NCI-H1048 (cell line): ENCODE measurements at places on chromosomes 4 and X.

GRCh38 chrX:118347131-118347530 lies 1.2 kb downstream of the WDR44 start:
- no peak for DNase-seq

DNA sequence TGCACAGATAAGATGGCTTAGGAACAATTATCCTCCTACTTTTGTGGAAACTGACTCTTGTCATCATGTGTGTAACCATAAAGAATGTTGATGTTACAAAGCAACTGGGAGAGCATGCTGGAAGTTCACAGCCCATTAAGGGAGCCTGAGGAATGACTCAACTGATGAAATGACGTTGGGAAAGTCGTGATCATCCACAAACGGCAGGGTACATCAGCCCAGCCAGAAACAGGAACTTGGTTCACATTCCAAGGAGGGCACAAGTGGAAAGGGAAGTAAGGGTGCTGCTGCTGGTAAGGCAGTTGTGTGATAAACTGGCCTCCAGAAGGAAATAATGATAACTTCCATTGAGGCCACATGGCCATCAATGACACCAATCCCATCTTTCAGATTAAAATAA lies 6.7 kb downstream of the TEC start:
- DNase-seq = no peak

- no peak for DNase-seq
Measured at GRCh38 chrX:9327086-9327746, 137.6 kb upstream of the TBL1X start.

GRCh38 chrX:36241397-36241796 lies 321.9 kb downstream of the CFAP47 start:
- no peak for DNase-seq

- no peak for DNase-seq
Measured at GRCh38 chrX:64580035-64580434, 184.8 kb upstream of the MTMR8 start.

- no peak for DNase-seq
Measured at GRCh38 chr4:99540277-99540939, 23.4 kb downstream of the TRMT10A start.

DNA sequence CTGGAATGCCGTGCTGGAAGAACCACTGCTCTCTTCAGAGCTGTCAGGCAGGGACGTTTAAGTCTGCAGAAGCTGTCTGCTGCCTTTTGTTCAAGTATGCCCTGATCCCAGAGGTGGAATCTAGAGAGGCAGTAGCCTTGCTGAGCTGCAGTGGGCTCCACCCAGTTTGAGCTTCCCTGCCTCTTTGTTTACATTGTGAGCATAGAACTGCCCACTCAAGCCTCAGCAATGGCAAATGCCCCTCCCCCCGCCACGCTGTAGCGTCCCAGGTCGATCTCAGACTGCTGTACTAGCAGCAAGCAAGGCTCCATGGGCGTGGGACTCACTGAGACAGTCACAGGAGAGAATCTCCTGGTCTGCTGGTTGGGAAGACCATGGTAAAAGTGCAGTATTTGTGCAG lies 34.8 kb upstream of the MUC7 start:
- no peak for DNase-seq

DNA sequence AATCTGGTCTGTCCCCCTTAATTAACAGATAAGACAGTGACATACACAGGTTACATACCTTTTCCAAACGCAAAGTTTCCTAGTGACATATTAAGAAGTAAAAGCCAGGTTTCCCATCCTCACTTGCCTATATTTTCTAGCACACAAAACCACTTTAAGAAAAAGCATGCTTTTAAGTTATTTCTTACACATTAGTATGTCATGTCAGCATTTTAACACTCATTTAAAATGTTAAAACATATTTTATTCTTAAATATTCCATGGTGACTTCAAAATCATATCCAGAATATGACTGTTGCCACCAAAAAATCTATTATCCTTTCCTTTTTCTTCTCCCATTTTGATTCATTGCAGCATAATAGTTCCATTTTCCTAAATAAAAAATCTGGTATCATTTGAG lies 1830.2 kb downstream of the STIM2 start:
- no peak for DNase-seq

DNA sequence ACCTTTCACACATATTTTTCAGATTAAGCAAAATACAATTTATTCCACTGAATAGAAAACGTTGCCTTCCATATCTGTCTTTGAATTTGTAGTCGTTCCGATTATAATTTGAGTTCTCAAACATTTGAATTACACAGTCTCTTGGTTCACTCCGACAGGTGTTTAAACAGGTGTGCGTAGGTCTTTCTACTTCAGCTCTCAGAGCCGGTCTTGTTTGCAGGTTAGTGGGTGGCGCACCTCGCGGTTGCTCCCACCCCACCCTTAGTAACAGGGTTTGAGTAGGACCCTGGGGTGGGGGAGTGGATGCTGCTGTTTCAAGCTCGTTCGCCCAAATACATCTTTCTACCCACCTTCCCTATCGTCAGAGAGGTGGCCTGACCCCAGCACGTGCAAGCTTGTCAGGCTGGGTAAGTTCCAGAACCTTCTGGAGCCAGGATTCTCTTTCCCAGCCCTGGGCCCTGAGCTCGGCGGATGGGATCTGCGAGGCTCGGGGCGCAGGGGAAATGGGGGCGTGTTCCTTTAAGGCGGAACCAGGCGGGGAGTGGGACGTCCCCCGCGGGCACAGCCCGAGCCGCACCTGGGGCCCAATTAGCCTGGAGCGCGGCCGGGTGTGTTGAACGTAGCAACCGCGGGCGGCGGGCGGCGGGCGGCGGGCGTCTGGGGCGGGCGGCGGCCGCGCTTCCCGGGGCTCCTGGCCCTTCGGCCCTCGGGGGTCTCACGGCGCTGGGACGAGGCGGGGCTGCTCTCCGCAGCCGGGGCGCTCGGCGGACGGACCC lies at the start of gene FAM149A:
TSS of gene FAM149A (plus strand) at position 591 of the 776 bp plus-strand sequence.
- DNase-seq = no peak

DNA sequence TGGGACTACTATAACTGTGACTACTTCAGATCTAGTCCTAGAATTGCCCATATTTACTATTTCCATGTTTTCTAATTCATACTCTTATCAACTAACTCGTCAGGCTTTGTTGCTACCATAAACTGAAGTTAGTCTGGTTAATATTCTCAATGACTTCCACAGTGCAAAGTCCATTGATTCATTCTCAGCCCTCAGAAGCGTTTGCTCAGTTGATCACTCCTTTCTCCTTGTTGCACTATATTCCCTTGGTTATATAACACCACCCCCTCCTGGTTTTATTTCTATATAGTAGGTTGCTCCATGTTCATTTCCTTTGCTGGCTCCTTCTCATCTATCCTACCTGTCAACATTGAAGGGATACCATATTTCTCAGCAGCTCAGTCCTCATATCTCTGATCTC lies 27.2 kb upstream of the SLC6A14 start:
- no peak for DNase-seq

DNA sequence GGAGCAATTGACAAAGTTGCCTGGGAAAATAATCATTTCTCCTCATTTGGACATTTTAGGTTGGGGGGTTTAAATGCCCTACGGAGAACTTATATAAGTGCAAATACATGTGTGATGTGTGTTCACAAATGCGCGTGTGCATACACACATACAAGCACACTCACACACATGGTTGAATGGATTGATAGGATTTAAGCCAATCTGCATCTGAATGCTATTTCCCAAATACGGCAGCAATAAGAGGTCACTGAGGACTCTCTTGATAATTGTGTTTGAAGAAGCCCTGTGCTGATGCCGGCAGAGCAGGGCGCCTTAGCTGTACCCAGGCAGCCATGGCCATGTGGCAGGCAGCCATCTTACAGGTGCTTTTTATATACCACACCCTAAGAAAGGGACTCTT lies 165.3 kb upstream of the LEF1 start:
- no peak for DNase-seq

DNA sequence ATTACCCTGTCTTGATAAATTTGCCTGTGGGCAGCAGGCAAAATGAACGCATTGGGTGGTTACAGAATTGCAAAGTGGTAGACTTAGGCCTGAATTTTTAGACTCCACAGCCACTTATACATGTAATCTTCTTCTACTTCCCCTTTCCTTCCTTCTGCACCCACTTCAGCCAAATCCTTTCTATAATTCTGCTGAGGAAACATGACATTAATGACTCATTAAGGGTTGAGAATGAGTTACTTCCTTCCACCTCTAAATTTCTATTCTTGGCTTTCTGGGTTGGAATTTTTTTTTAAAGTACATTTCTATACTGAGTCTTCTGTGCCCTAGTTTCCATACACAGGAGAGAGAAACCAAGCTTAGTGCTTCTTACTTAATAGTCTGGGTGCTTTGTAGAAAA lies 10.1 kb downstream of the PAPSS1 start:
- no peak for DNase-seq

DNA sequence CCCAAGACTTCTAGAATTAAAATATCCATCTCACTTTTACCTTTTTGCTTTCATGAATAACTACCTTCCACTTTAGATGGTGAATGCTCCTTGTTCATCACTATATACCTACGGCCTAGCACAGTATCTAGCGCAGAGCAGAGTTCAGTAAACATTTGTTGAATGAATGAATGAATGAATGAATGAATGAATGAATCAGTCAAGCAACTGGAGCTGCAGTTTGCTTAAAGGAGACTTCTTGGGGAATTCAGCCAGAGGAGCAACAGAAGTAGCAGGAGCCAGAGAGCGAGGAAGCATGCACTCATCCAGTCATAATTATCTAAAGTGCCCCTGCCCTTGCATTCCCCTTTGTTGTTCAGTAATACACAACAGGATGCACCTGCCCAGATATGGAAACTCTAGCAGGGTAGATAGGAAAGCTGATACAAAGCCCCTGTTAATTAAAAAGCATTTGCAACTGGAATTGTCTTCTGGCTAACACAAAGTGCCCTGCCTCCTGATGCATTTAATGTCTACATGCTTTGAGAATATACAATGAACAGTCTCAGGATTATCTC lies 103.0 kb upstream of the MBNL3 start:
- no peak for DNase-seq

DNA sequence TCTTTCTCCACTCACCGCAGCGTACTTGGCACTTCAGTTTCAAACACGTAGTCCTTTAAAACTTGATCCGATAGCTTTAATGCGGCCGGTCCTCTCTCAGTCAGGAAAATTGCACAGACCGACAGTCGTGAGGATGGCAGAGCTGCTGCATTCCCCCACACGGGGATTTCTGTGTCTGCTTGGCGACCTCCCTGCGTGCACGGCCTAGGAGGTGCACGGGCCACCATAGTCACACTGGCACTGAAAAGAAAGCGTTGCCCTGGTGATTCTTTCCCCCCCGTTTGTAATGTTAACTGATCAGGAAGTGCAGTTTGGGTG lies 10.3 kb downstream of the AKAP17A start:
- no peak for DNase-seq

DNA sequence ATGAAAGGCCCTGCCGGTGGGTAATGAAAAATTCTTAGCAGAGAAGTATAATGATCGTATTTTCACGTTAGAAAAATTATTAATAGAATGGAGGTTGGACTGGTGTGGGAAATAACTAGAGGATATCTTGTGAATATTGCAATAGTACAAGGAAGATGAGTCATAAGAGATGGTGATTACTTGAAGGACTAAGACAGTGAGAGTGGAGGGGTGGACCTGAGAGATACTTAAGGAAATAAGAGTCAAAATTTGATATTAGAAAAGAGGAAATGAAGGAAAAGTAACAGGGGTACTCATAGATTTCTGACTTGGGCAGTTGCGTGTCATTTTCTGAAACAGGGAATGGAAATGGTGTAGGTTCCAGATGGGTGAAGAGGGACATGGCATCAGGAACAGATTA lies 1.7 kb upstream of the USP53 start:
- DNase-seq = no peak

- DNase-seq = no peak
Measured at GRCh38 chr4:88822034-88822789, 124.6 kb upstream of the NAP1L5 start.

- no peak for DNase-seq
Measured at GRCh38 chr4:159252491-159252890, 149.6 kb downstream of the RAPGEF2 start.

DNA sequence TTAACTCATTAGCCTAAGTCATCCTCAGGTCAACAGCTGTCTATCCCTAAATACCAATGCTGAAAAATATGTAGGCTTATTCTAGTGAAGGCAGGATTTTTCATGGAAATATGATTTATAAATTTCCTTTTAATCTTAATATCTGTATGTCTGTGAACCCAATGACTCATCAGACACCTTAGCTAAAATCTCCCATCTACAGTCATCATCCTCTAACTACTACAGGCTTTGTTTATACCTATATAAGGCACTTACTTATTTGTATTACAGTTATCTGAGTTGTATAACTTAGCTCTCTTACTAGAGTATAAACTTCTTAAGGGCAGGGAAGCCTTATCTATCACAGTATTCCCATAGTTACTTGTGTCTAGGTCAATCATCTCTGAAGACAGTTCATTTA lies 24.2 kb downstream of the AMMECR1 start:
- DNase-seq = no peak

DNA sequence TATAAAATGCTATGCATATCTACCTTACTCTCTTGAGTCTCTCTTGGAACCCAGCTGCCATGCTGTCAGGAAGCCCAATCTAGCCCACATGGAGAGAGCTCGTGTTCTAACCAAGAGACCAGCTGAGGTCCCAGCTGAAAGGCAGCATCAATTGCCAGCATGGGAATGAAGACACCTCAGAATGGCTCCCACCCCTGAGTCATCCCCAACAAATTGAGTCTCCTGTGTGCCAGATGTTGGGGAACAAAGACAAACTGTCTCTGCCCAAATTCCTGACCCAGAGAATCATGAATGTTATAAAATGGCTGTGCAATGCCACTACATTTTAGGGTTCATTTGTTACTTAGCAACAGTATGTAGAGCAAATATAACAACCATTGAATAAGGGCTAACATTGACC lies 105.2 kb upstream of the STX18 start:
- DNase-seq = no peak

GRCh38 chr4:172168888-172169287 lies 355.7 kb downstream of the GALNTL6 start:
- DNase-seq = no peak

- DNase-seq = no peak
Measured at GRCh38 chrX:44480591-44480990, 62.1 kb downstream of the FUNDC1 start.

DNA sequence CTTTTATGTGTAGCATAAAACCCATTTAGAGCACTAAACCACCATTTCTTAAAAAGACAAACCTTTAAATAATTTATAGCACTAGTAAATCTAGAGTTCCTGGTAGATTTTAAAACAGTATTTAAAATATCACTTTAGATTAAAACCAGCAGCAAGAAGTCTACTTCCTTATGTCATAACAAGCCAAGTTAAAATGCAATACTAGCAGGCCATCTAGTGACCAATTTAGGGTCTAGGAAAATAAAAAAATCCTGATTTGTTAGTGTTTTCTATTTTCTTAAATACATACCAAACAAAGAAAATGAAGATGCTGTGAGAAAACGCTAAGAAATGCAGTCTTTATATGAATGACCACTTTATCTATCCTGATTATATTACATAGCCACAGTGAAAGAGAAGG lies 53.9 kb downstream of the PAPSS1 start:
- DNase-seq = no peak
